Left cardiac atrium (tissue), 4 donors: ENCODE measurements at places on chromosomes 7 and 10.

DNA sequence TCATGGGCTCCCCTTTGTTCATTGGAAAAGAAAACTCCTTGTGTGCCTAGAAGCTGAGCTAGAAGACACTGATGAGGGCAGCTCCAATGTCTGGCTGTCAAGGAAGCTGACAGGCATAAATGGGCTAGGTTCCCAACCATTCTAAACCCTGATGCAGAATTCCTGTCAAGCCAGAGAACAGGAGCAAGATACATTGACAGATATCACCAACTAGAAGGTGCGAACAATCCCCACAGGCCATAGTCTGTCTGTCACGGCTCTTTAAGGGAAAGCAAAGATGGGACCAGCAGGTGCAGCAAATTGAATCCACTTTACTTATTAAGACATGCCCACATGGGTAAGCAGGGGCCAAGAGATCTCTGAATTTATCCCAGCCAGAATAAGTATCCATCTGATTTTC, 617.9 kb upstream of the POT1 start:
- DNase-seq: no peak

GRCh38 chr7:102120666-102121195, 165.9 kb upstream of the SH2B2 start:
- no peak for DNase-seq

GRCh38 chr7:116028787-116029186, 1.8 kb downstream of the TFEC start:
- no peak for DNase-seq

DNA sequence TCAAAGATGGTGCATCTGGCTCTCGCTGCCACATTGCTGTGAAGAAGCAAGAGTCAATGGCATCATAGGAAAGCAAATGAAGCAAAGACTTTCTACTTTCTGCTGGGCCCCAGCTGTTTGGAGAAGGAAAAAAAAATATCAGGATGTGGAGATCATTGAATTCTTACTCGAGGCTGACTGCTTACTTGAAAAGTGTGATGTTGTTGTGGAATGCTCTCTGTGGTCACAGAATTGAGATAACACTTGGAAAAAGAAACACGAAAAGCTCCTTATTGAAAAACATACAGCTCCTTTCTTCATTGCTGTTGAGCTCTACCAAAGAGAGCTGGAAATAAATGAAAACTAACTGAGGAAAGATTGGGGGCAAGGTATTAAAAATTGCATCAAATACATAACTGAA, 157.4 kb upstream of the TBX20 start:
- DNase-seq: no peak
